ENCODE measurements at places on chromosomes 4 and X. TPM values are rescaled to one million over a fixed set of nuclear protein-coding genes. Genes with fewer than 3 reads are reported as not detected.

- no peak for DNase-seq
Measured at GRCh38 chrX:130893356-130894085, 9.5 kb downstream of the ENOX2 start.

Gene STATH
- total RNA-seq = not detected

Gene P2RY8
- not detected for total RNA-seq

Gene TREX2
- total RNA-seq = 1.6 TPM

GRCh38 chrX:135275973-135276372 lies 24.1 kb downstream of the ETDA start:
- DNase-seq = no peak

- no peak for DNase-seq
Measured at GRCh38 chrX:46325312-46325877, 219.8 kb downstream of the ZNF674 start.

DNA sequence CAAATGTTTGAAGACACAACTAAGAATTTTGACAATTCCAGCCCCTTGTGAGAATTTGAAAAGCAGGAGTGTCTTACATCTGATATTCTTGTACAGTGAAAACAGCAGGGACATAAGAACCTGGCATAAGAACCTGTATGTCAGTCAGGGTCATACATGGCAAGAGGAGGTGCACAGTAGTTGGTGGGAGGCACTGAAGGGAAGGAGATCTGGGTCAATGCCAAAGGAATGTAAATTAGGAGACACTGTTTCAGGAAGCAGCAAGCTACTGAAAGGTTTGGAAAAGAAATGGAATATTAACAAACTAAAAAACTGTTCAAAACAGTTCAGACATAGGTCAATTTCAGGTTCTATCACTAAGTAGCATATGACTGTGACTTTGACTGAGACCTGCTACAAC lies 25.0 kb upstream of the SPP1 start:
- no peak for DNase-seq

- no peak for DNase-seq
Measured at GRCh38 chrX:122584981-122585380, 599.1 kb upstream of the GRIA3 start.

GRCh38 chrX:13235930-13236329 lies 83.9 kb downstream of the ATXN3L start:
- DNase-seq = no peak

Measured in neural crest cell (in vitro differentiated cells).